Large intestine (tissue), 12 donors: ENCODE measurements at places on chromosomes 12 and 14. TPM values are rescaled to one million over a fixed set of nuclear protein-coding genes. Genes with fewer than 3 reads are reported as not detected.

P2RX2 gene
- polyA plus RNA-seq: 24.1 TPM

ERP29 gene
- 150 TPM for polyA plus RNA-seq

EML1 gene
- 22.0 TPM for polyA plus RNA-seq

GPRC5D gene
- polyA plus RNA-seq: 2.4 TPM

HOXC4 gene
- polyA plus RNA-seq: 14.0 TPM

NELL2 gene
- polyA plus RNA-seq: 99.9 TPM

RNASE3 gene
- 0.18 TPM for polyA plus RNA-seq

TDG gene
- 44.8 TPM for polyA plus RNA-seq

AMN gene
- 327 TPM for polyA plus RNA-seq

PCNX4 gene
- 48.4 TPM for polyA plus RNA-seq

CCDC184 gene
- 3.3 TPM for polyA plus RNA-seq

GUCY2C gene
- polyA plus RNA-seq: 126 TPM

CLEC6A gene
- not detected for polyA plus RNA-seq

IRAK3 gene
- 3.4 TPM for polyA plus RNA-seq

GDF3 gene
- polyA plus RNA-seq: 0.27 TPM

POTEG gene
- polyA plus RNA-seq: not detected

INHBE gene
- 0.28 TPM for polyA plus RNA-seq

PLXNC1 gene
- 20.3 TPM for polyA plus RNA-seq

NYNRIN gene
- 54.4 TPM for polyA plus RNA-seq

ITGB7 gene
- polyA plus RNA-seq: 9.5 TPM

VRTN gene
- polyA plus RNA-seq: 0.69 TPM

DNA sequence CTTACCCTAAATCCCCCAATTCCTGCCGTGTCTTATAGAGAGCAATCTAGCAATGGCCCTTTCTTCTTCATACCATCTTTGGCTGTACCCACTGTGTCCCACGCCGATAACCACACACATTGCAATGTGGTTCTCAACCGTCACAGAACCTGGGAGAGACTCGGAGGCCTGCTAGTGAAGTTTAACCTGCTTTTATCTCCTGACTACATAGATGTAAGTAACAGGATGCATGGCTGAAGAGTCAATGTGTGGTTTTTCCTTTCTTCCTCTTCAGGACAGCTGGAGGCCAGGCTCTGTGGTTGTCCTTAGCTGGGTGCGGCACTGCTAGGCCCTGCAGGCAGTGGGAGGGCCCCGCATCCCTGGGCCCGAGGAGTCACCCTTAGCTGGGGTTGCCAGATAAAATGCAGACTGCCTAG lies 51.3 kb downstream of the ZNF664 start:
- DNase-seq: no peak

GRCh38 chr14:89085737-89086382 lies 261.4 kb downstream of the TTC8 start:
- DNase-seq: peak; percentile 18

- no peak for DNase-seq
Observed at GRCh38 chr12:44002607-44003006, 166.7 kb downstream of the TMEM117 start.

- DNase-seq: no peak
Observed at GRCh38 chr12:113197518-113198077, 12.1 kb downstream of the RITA1 start.

DNA sequence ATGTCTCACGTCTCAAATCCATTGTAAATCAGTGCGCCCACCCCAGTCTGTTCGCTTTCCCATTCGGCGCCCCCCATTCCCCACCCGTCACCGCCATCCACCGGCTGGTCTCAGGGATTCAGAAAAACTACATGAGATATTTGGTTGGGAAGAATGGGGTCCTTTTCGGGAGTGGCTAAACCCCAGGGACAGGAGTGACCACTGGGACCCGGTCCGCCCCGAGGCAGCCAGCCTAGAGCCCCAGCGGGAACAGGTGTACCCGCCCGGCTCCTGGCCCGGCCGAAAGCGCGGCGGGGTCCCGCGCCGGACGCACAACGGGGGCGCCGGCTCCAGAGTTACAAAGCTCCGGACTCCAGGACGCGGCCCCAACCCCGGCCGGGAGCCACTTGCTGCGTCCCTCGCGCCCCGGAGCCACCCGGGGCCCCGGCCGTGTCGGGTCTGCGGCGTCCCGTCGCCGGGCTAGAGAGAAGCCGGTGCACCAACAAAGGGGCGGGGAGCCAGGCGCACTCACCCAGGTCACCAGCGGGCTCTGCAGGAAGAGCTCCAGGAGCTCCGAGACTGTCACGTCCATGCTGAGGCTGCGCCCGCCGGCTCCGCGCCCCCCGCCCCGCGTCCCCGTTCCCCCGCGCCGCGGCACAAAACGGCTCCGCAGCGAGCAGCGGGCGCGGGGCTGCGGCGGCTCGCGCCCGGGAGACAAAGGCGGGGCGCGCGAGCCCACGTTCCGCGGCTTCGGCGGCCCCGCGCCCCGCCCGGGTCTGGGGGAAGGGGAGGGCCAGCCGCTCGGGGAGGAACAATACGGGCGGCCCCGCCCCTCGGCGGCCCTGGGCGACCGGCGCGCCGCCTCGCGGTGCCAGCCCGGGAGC lies at the start of gene CCDC88C:
Gene CCDC88C, minus strand, starts transcription at position 701 of the 863 bp plus-strand sequence. Its CDS starts 130 bp downstream, at position 571.
- peak; percentile 88 for DNase-seq

DNA sequence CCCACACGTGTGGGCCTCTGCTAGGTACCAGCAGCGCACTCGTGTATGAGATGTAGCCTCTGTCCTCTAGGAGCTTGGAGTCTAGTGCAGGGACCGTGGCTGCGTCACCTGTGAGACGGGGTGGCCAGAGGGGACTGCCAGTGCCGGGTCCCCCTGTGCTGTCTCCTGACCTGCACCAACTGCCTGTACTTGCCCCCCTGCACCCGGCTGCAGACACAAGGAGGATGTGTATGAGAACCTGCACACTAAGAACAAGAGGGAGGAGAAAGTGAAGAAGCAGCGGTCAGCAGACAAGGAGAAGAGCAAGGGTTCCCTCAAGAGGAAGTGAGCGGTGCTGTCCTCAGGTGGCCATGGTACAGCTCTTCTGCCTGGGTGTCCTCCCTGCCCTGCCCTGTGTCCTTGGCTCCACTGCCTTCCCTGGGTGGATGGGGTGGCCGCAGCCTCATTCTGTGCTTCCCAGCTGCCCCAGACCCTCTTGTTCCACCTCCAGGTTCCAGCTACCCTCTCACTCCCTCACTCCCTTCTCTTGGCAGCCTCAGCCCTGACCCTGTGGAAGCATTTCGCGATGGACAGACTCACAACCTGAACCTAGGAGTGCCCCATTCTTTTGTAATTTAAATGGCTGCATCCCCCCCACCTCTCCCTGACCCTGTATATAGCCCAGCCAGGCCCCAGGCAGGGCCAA lies 9.6 kb downstream of the PTPN6 start:
- no peak for DNase-seq

DNA sequence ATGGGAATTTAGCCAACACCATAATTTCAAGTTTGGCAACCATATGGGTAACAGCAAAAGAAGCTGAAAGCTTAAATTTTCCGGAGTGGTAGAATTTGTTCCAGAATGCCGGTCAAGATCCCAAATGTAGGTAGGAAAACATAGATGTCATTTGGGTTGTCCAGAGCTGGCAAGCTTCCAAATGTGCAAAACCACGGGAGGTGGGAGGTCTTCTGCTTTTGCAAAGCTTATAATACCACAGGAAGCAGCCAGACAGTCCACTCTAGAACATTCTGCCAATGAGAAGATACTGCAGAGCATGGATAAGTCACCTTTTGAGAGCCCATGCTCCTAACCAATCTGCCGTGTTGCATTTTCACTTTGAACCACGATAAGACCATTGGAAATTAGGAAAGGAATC lies 26.4 kb upstream of the BATF start:
- DNase-seq: no peak

DNA sequence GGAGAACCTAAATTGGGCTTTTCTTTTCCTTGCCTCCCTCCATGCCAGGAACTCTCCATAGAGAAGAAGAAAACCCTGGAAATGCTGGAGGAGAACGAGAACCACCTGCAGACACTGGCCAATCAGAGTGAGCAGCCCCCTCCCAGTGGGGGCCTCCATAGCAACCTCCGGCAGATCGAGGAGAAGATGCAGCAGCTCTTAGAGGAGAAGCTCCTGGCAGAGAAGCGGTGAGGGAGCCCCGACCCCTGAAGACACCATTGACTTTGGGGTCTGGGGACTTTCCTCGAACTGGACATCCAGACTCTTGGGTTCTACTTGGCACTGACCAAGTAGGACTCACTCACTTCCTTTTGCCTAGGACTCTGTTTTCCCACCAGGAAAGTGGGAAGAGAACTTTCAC lies 41.4 kb downstream of the PLEKHD1 start:
- no peak for DNase-seq

GRCh38 chr14:98966475-98967162 lies 305.4 kb downstream of the BCL11B start:
- no peak for DNase-seq

- no peak for DNase-seq
Observed at GRCh38 chr12:16475521-16475920, 128.1 kb downstream of the MGST1 start.

- DNase-seq: no peak
Observed at GRCh38 chr12:132942611-132943010, 13.5 kb downstream of the ZNF605 start.

DNA sequence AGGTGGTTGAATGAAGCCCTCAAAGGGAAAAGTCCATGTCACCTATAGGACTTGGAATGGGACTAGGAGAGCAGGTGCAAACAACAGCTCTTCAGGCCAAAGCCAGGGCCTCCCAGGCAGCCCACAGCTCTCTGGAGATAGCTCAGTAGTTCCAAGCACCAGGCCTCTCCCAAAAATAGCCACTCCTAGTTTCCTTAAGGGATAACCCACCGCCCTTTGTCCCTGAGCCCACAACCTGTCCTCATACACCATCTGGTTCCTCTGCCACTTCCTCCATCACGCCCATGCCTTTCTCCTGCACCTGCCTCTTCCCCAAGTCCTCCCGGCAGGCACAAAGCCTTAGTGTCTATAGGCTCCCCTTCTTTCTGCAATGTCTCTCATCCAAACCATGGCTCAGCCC lies 2.1 kb downstream of the RAB15 start:
- DNase-seq: no peak

DNA sequence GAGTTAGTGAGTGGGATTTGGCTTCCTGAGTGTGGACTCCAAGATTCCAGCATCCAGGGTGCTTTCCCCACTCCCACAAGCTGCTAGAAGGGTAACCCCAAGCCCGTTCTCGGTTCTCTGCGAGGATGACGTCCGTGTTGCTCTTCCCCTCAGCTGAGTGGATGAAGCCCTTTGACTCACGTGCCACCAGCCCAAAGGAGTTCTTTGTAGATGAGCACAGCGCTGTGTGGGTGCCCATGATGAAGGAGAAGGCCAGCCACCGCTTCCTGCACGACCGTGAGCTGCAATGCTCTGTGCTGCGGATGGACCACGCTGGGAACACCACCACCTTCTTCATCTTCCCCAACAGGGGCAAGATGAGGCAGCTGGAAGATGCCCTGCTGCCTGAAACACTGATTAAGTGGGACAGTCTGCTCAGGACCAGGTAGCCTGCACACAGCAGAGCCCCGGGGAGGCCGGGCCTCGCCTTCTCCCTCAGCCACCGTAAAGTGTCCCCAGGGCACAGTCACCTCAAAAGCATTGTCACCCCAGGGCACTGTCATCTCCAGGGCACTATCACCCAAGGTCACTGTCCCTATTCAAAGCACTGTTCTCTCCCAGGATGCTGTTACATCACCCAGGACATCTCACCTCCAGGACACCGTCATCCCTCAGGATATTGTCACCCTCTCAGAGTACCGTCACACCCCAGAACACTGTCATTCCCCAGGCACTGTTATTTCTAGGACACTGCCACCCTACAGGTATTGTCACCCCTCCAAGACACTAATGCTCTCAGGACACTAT lies 31.3 kb downstream of the SERPINA3 start:
- no peak for DNase-seq

- no peak for DNase-seq
Observed at GRCh38 chr14:76696361-76696760, 64.9 kb upstream of the VASH1 start.

DNA sequence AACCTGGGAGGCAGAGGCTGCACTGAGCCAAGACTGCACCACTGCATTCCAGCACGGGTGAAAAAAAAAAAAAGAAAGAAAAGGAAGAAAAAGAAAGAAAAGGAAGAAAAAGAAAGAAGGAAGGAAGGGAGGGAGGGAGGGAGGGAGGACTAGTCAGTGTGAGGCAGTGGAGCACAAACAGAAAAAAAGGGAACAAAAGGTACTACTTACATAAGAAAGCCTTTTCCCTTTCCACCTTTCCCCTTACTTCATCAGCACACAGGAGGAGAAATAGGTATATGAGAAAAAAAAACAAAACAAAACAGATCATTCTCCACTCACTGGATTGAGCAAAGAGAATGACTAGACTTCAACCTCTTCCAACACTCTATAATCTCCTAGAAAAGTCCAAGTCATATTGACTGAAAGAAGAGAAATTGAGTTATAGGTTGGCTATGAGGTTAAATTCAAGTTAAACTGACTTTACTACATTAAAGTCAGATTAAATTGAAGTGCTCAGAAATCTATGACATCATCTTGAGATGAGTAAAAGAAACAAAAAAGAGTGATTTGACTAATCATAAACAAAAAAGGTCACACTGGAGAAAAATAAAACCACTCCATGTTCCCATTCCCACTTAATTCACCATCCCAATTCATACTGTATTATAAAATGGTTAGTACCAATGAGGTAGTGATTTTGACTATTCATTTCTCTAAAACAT lies 43.6 kb downstream of the NOVA1 start:
- no peak for DNase-seq

GRCh38 chr14:75934998-75935628 lies 46.7 kb downstream of the TGFB3 start:
- no peak for DNase-seq

DNA sequence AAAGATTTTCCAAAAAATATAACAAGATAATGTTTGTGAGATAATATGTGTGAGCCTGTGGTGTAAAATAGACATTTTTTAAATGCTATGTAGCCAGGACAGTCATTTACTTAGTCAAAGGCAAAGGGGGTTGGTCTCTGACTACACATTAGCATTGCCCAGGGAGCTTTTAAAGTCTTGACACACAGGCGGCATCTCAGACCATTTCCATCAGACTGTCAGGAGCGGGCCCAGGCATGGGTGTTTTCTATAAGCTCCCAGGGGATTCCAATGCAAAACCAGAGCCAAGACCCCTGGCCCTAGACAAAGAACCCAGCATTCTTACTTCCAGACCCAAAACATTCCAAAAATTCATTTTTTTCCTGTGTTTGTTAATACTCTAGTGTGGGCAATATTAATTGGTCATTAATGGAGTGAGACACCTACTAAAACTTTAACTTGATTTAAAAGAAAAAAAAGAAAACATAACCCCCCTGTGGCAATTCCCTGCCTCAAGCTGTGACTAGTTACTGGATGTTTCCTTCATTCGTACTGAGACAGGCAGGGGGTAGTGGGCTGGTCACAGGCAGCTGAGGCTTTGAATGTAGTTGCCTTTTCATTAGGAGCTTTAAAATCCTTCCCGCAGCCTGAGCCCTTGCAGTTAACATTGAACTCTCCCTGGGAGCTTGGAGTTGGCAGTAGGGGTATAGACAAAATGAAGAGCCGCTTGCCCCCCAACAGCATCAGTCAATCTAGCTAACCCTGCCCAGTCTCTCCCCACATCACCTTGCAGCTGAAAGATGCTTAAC lies 103.7 kb downstream of the CMKLR1 start:
- DNase-seq: no peak
